ENCODE measurements at places on chromosomes 1 and 21.

GRCh38 chr1:199029855-199030254, 391.0 kb downstream of the PTPRC start:
- no peak for DNase-seq

GRCh38 chr1:158200527-158200926, 19.8 kb downstream of the CD1D start:
- DNase-seq: no peak

DNA sequence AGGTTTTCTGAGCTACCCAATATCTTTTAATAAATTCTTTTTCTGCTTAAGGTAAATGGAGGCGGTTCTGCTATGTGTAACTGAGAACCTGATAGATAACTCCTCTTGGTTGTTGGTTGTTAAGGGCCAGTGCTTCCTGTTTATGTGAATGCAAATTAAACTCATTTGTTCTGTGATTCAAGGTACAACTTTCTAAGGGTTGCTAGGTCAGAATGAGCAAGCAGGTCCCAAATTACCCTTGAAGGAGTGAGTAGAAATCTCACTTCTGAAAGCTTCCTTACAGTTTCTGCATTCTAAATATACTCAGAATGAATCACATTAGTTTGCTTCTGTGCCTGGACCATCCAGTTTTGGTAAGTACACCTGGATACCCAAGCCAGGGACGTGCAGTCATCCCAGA, 15.5 kb upstream of the FAM78B start:
- no peak for DNase-seq

GRCh38 chr1:239155466-239156091, 230.8 kb upstream of the CHRM3 start:
- DNase-seq: no peak

GRCh38 chr1:41461790-41462679, 22.4 kb downstream of the EDN2 start:
- no peak for DNase-seq

DNA sequence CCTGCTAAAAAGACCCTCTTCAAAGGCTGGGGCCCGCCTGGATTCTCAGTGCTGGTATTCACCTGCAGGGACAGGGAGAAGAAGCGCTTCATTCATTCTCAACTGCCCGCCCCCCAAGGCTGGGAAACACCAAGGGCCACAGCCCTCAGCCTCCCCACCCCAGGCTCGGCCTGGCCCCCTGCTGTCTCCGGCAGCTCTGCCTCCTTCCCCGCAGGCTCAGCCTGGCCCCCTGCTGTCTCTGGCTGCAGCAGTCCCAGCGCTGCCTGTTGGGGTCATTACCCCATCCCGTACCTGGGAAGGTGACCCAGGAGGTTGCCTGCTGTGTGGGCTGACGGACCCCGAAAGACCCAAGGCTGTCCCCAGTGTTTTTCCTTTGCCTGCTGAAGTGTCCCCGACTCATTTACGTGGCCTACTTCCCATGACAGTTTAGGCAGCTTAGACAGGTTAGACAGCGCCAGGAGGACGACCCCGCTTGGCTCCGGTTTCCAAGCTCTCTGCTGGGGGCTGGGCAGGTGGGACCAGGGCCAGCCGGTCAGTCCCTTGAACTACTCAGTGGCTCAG, 22.9 kb upstream of the CLSTN1 start:
- DNase-seq: no peak

DNA sequence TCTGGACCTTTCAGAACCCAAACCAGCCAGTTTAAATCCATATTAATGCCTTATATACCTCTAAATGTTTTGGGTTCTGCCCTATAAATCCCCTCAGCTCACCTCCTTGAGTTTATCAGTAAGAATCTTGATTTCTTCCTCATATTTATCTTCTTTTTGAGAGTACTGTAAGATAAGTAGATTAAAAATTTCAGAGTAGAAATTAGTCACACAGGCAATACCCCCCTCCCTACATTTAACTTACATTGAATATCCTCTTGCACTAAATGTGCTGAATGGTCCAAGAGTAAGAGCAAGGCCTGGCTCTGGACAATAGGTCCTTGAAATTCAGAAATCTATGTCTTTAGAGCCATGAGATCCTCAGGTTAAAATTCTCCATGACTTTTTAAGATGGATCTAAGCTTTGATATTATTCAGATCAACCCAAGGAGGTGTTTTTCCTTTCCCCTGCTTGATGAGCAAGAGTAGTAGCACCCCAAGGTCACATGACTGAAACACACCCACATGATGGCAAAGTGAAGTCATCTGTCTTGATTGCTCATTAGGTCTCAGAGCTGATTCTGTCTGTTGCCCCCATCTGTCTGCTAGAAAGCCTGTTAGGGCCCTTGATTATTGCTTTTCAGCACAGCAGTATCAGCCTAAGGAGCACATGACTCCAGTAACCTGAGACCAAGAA, 15.8 kb upstream of the NUP210L start:
- peak; percentile 61 for DNase-seq

- DNase-seq: no peak
Observed at GRCh38 chr1:73040811-73041210, 758.5 kb upstream of the NEGR1 start.

DNA sequence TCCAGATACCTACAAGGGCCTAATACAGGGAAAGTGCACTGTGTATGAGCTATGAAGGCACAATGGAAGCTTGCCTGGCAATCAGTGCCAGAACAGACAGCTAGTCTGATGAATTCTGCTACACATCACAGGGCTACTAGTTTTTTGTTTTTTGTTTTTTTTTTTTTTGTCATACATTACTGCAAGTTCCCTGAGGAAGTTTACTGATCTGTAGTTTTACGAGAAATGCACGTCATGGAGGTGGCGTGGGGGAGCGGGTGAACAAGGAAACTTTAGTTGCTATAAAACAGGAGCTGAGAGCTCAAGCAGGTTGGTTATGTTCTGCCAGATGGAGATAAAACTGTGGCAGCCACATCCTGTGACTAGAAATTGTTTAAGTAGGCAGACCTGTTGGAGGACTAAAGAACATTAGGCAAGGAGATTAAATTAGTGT, 17.7 kb downstream of the PTPRC start:
- DNase-seq: no peak

DNA sequence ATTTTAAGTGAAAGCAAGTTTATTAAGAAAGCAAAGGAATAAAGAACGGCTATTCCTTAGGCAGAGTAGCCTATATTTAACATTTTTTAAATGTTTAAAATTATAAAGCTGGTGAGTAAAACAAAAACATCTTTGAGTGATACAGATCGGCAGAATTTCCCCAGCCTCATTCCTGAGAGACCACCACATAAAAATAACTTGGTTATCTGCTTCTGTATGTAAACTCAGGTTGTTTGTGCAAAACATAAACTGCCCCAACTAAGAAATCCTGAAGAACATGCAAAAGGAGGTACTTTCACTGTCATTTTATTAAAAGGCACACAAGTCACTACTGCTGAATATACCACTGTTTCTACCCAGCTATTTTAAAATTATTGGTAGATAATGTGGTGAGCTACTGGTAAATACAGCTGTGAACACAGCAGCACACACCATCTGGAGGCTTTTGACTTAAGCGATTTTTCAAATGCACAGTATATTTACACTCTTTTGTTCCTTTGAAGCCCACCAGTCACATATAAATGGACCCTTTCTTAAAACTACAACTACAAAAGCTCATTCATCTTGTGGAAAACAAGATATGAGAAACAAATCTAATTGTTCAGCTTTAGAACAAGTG, 119.3 kb downstream of the RERE start:
- no peak for DNase-seq

DNA sequence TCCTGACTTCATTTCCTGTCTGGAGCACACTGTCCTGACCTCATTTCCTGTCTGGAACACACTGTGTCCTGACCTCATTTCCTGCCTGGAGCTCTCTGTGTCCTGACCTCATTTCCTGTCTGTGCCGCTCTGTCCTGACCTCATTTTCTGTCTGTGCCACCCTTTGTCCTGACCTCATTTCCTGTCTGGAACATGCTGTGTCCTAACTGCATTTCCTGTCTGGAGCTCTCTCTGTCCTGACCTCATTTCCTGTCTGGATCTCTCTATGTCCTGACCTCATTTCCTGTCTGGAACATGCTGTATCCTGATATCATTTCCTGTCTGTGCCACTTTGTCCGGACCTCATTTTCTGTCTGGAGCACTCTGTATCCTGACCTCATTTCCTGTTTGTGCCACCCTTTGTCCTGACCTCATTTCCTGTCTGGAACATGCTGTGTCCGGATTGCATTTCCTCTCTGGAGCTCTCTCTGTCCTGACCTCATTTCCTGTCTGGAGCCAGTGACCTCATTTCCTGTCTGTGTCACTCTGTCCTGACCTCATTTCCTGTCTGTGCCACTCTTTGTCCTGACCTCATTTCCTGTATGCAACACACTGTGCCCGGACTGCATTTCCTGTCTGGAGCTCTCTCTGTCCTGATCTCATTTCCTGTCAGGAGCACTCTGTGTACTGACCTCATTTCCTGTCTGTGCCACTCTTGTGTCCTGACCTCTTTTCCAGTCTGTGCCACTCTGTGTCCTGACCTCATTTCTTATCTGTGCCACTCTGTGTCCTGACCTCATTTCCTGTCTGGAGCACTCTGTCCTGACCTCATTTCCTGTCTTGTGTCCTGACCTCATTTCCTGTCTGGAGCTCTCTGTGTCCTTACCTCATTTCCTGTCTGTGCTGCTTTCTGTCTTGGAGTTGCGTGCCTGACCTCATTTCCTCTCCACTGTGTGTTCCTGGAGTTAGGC, 27.6 kb downstream of the SKI start:
- peak; percentile 62 for DNase-seq

DNA sequence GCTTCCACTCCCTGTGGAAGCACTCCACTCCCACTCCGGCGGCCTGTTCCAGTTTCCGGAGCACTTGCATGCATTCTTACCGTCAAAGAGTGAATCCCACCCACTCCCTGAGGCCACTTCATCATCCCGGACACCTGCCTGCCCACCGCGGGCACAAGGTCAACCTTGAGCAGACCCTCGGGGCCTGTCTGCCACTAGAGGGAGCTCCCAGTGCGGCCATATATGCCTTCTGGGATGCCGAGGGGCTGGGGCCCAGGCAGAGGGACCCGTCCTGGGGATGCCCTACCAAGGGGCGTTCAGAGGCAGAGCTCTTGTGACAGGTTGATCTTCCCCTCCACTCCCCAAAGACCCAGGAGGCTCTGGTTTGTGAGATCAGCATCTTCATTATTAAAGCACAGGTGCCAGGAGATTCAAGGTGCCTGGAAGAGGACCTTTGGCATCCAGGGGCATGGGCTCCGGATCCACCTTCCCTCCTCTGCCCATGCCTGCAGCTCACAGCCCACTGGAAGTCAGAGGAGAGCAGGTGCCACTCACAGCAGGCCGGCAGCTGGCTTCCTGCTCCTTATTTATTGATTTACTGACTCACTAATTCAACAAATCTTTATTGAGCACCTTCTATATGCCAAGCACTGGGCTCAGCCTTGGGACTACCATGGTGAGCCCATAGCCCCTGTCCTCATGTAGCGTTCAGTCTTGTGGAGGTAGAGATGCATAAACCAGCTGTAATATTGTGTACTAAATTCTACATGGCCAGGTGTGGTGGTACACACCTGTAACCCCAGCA, 47.3 kb downstream of the UBIAD1 start:
- DNase-seq: peak; percentile 5

- no peak for DNase-seq
Observed at GRCh38 chr1:178477841-178478240, 18.9 kb downstream of the CLEC20A start.

GRCh38 chr1:6592865-6593593, 9.6 kb downstream of the KLHL21 start:
- DNase-seq: no peak

GRCh38 chr1:53576381-53576801, 117.2 kb downstream of the DMRTB1 start:
- no peak for DNase-seq

DNA sequence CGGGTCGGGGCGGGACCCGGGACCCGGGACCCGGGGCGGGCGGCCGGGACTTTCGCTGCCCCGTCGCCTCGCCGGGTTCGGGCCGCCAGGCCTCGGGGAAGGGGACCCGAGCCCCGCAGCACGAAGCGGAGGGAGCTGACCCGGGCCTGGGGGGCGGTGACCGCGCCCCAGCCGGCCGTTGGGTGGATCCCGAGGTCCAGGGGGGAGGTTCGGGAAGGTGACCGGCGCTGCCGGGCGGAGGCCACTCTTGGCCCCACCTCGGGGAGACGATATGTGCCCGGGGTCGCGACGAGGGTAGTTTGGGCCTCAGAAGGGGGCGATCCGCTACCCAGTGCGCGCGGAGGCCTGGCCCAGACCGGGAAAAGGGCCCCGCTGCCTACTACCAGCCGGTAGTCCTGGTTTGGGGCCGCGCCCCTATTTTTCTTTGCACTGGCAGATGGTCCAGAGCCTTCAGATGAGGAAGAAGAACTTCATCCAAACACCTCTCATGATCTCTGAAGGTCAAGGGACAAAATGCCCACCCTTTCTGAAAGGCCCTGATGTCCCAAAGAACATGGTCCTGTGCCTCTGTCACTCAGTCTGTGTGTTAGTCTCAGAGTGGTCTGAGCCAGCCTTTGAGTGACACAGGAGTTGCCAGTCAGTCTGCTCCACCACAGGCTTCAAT, 766 bp downstream of the AGO4 start:
- no peak for DNase-seq

GRCh38 chr1:34924759-34925555, 4.5 kb downstream of the DLGAP3 start:
- peak; percentile 28 for DNase-seq

DNA sequence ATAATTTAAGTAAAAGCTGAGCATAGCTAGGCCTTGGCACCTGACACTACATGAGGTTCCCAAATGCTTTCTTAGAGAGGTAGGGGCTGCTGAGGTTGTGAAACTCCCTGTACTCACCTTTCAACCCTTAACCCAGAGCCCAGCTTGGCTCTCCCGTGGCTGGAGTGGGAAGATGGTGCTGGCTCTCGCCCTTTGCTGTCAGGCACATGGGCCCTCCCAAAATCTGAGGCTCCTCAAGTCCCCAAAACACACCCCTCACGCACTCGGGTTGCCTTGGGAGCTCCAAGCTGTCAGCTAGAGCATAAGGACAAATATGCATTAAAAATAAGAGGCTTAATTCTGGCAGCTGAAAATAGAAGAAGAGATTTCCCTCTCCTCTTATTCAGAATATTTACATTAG, 46.7 kb upstream of the PLPPR4 start:
- no peak for DNase-seq

GRCh38 chr1:83043244-83043643, 955.7 kb downstream of the TTLL7 start:
- no peak for DNase-seq

GRCh38 chr1:50098591-50099021, 10.1 kb upstream of the ELAVL4 start:
- no peak for DNase-seq

DNA sequence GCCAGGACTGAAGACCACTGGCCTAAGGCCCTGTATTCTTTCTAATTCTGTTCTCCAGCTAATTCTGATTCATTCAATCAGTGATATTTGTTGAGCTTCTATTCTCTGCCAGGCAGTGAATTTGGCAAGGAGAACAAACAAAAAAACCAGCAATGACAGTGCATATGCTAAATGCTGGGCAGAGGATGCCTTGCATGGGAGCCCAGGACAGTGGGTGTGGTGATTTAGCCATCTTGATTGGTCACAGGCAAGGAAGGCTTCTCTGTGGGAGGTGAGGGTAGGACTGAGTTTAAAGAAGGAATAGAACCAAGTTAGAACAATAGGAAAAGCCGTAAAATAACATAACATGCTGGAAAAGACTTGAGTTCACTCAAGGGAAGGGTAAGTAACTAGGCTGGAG, 9.2 kb upstream of the CPT2 start:
- no peak for DNase-seq

GRCh38 chr1:14340002-14340785, 258.3 kb upstream of the KAZN start:
- no peak for DNase-seq

GRCh38 chr1:11196945-11197344, 7.8 kb downstream of the ANGPTL7 start:
- DNase-seq: no peak

GRCh38 chr1:21383785-21384401, 56.0 kb upstream of the NBPF3 start:
- DNase-seq: no peak

Measured in activated T-cell treated with anti-CD3 and anti-CD28 coated beads for 24 hours (primary cell).